ENCODE measurements at places on chromosomes 16 and 17. TPM values are rescaled to one million over a fixed set of nuclear protein-coding genes. Genes with fewer than 3 reads are reported as not detected.
A peak's percentile ranks its signal among the peaks of the same experiment; 100 is the strongest.

Gene UBALD1
- total RNA-seq: 36.6 TPM

DNA sequence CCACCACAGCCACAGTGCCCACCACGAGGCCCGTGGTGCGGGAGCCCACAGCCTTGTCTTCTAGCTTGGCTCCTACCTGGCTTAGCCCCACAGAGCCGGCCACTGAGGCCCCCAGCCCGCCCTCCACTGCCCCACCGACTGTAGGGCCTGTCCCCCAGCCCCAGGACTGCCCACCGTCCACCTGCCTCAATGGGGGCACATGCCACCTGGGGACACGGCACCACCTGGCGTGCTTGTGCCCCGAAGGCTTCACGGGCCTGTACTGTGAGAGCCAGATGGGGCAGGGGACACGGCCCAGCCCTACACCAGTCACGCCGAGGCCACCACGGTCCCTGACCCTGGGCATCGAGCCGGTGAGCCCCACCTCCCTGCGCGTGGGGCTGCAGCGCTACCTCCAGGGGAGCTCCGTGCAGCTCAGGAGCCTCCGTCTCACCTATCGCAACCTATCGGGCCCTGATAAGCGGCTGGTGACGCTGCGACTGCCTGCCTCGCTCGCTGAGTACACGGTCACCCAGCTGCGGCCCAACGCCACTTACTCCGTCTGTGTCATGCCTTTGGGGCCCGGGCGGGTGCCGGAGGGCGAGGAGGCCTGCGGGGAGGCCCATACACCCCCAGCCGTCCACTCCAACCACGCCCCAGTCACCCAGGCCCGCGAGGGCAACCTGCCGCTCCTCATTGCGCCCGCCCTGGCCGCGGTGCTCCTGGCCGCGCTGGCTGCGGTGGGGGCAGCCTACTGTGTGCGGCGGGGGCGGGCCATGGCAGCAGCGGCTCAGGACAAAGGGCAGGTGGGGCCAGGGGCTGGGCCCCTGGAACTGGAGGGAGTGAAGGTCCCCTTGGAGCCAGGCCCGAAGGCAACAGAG, 10.5 kb downstream of the VASN start:
- no peak overlapping the region for H3K4me3 ChIP-seq
- DNase-seq: no peak
- peak overlapping the region; percentile 12 for H3K27ac ChIP-seq
- peaks cover 76% of the 10 kb centered on the region for H3K4me1 ChIP-seq

DNA sequence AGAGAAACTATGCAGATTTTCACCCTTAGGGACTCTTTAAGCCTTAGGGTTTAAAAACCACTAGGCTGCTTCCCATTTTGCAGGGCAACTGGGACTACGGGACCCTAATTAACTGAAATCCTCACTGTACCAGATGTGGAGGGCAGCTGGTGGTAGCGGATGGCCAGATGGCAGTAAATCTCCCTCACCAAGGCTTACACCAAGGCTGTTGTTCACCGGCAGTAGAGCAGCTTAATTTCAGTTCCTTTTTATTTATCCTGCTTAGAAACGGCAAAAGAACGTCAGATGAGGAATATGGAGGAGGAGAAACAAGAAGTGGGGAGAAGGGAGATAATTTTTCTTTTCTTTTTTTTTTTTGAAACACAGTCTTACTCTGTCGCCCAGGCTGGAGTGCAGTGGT, 6.5 kb downstream of the ABHD15 start:
- H3K4me1 ChIP-seq: no peaks in the 10 kb centered on the region
- peaks cover 8% of the 10 kb centered on the region for H3K36me3 ChIP-seq
- H3K27ac ChIP-seq: no peak overlapping the region
- H3K4me3 ChIP-seq: no peak overlapping the region
- H3K27me3 ChIP-seq: no peaks in the 10 kb centered on the region

DNA sequence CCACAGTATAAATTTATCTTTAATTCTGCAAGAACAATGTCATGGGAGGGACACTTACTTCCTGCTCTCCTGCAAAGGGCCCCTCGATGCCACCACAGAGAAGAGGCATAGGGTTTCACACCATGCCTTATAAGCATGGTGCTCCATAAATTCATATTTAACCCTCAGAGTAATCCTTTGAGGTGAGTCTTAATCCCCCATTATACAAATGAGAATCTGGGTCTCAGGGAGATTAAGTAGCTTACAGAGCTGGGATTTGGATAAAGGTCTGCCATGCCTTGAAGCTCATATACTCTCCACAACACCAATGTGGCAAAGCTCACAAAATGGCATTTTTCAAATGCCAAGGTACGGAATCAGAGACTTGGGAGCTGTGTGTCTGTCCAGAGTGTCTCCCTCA, 268.5 kb upstream of the CCL2 start:
- H3K4me3 ChIP-seq: no peak overlapping the region
- no peak for DNase-seq
- no peaks in the 10 kb centered on the region for H3K36me3 ChIP-seq
- H3K4me1 ChIP-seq: no peaks in the 10 kb centered on the region

- no peak overlapping the region for H3K4me3 ChIP-seq
- no peak for DNase-seq
- peaks cover 3% of the 10 kb centered on the region for H3K4me1 ChIP-seq
- no peaks in the 10 kb centered on the region for H3K27me3 ChIP-seq
- no peak overlapping the region for H3K27ac ChIP-seq
These were observed 405.6 kb downstream of the WWOX start for GRCh38 chr16:78505036-78505435.

- no peak for DNase-seq
- no peak overlapping the region for H3K4me3 ChIP-seq
- no peak overlapping the region for H3K27ac ChIP-seq
- no peaks in the 10 kb centered on the region for H3K36me3 ChIP-seq
These were observed 49.9 kb upstream of the WSB1 start for GRCh38 chr17:27244011-27244410.

GRCh38 chr17:76566988-76567431, 18.6 kb downstream of the ST6GALNAC2 start:
- no peak overlapping the region for H3K27ac ChIP-seq
- H3K36me3 ChIP-seq: peaks cover 9% of the 10 kb centered on the region
- peaks cover 12% of the 10 kb centered on the region for H3K4me1 ChIP-seq
- no peak for DNase-seq

DNA sequence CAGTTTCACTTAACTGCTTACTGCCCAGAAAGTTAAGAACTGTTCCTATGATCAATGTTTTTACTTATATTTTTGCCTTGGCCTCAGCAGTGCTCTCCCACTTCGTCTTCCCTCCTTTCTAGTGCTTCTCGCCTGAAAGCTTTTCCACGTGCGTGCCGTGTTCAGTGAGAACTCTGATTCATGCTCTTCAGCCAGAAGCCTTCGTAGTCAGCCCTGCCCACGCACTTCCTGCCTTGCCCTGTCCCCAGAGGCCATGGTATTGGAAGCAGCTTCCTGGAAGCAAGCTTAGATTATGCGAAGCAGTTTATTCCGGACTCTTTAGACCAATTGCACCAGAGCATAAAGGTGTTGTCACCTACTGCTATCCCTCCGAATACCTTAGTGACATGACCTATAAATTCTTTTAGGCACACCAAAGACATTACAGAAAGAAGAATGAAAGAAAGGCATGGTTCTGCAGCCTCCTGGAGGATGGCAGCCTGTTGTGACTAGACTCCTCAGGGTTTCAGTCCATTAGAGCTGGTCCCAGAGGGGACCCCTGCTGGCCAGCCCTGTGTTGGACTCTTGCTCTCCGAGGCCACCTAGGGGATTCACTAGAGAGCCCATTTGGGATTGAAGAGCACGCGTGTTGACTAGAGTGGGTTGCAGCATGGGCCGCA, 105.2 kb downstream of the RPTOR start:
- peaks cover 1% of the 10 kb centered on the region for H3K36me3 ChIP-seq
- DNase-seq: no peak

- H3K4me3 ChIP-seq: peak overlapping the region; percentile 50
- H3K27me3 ChIP-seq: peaks cover 39% of the 10 kb centered on the region
These were observed 601 bp upstream of the NGFR start for GRCh38 chr17:49494399-49494985.

DNA sequence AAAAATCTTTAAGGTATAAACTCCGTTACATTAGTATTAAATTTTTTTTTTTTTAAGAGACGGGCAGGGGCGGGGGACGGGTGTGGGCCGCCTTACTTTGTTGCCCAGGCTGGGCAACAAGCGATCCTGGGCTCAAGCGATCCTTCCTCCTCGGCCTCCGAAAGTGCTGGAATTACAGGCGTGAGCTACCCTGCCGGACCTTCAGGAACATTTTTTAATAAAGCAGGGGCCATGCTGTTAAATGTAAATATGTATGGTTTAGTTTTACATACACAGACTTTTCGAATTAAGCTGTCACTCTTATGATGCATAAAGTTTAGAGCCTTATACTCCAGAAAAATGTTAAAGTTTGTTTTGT, 2.4 kb downstream of the PPM1D start:
- no peaks in the 10 kb centered on the region for H3K27me3 ChIP-seq
- H3K36me3 ChIP-seq: no peaks in the 10 kb centered on the region
- peak overlapping the region; percentile 94 for H3K4me3 ChIP-seq
- peaks cover 52% of the 10 kb centered on the region for H3K4me1 ChIP-seq

GRCh38 chr17:78237401-78238012, 6.1 kb downstream of the TMEM235 start:
- peak; percentile 68 for DNase-seq
- no peaks in the 10 kb centered on the region for H3K36me3 ChIP-seq
- no peak overlapping the region for H3K4me3 ChIP-seq
- peaks cover 4% of the 10 kb centered on the region for H3K27me3 ChIP-seq

Gene HCRT
- not detected for total RNA-seq

DNA sequence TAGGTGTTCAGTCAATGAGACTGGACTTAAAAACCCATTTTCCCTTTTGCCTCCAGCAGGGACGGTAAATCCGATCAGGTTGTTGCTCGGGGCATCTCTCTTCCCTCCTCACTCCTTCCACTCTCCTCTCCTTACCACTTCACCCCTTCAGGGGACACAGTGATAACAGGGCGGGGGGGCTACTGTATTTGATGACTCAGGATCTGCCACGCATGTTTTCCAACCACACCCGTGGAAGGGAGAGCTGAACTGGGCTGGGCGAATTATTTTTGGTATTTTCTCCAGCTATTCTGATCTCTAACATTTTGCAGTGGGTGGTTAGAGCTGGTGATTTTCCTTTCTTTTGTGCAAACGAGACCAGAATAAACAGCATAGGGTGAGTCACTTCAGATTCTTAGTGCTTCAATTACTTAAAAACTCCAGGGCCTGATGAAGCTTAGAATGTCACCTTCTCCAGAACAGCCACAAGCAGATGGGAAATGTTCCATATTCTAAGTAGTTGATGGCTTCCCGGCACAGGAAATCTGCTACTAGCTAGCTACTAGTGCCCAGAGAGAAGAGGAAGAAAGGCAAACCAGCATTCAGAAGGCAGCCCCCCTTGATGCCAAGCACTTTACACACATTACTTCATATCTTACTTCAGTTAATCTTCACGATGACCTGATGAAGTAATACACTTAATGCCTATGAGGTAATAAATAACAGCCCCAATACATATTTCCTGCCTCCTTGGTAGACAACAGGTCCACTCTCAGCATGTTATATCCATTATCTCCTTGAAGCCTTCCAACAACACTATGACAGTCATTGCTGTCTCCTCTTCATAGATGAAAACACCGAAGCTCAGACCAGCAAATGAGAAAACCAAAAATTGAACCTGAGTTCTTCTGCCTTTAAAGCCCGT, 74.1 kb downstream of the ASIC2 start:
- H3K27me3 ChIP-seq: peaks cover 23% of the 10 kb centered on the region
- no peaks in the 10 kb centered on the region for H3K36me3 ChIP-seq
- no peak for DNase-seq
- no peak overlapping the region for H3K4me3 ChIP-seq
- H3K4me1 ChIP-seq: peaks cover 10% of the 10 kb centered on the region
- H3K27ac ChIP-seq: no peak overlapping the region

DNA sequence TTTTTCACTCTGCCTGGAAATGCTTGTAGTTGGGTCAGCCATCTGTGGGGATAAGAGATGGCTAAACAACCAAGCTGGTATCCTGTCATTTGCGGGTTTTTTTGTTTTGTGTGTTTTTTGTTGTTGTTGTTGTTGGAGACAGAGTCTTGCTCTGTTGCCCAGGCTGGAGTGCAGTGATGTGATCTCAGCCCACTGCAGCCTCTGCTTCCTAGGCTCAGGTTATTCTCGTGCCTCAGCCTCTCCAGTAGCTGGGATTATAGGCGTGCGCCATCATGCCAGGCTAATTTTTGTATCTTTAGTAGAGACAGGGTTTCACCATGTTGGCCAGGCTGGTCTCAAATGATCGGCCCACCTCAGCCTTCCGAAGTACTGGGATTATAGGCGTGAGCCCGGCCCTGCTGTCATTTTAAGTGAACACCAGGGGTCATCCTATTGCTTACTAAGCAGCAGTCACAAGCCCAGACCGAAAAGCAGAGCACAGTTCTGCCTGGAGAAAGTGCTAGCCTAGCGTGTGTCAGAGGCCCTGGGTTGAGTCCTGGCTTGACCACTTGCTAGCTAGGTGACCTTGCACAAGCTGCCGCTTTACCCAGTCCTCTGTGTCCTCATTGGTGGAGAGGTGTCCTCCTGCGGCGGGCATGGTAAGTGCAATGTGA, 4.6 kb downstream of the SMCR8 start:
- H3K4me3 ChIP-seq: peak overlapping the region; percentile 47
- no peak for DNase-seq
- H3K4me1 ChIP-seq: peaks cover 55% of the 10 kb centered on the region
- H3K36me3 ChIP-seq: peaks cover 13% of the 10 kb centered on the region
- no peaks in the 10 kb centered on the region for H3K27me3 ChIP-seq
- H3K27ac ChIP-seq: peak overlapping the region; percentile 57

Gene WNT3
- 4.9 TPM for total RNA-seq

- peak overlapping the region; percentile 79 for H3K4me3 ChIP-seq
- DNase-seq: no peak
- no peaks in the 10 kb centered on the region for H3K27me3 ChIP-seq
- peaks cover 57% of the 10 kb centered on the region for H3K4me1 ChIP-seq
- H3K36me3 ChIP-seq: no peaks in the 10 kb centered on the region
These were observed 2.3 kb downstream of the PIEZO1 start for GRCh38 chr16:88782454-88783390.

DNA sequence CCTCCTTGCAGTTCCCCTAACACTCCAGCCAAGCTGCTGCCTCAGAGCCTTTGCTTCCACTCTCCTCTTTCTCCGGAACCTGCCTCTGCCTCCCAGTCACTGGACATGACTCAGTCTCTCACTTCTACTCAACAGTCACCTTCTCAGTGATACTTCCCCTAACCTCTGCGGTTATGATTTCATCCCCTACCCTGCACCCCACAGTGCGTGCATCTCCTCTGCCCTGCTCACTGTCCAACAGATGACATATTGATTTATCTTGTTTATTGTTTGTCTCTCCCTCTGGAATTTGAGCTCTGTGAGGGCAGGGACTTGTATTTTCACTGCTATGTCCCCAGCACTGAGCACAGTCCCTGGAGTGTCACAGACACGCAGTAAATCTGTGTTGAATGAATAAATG, 100.7 kb downstream of the CYLD start:
- DNase-seq: no peak
- no peak overlapping the region for H3K27ac ChIP-seq
- peaks cover 48% of the 10 kb centered on the region for H3K27me3 ChIP-seq
- H3K36me3 ChIP-seq: no peaks in the 10 kb centered on the region
- no peaks in the 10 kb centered on the region for H3K4me1 ChIP-seq

DNA sequence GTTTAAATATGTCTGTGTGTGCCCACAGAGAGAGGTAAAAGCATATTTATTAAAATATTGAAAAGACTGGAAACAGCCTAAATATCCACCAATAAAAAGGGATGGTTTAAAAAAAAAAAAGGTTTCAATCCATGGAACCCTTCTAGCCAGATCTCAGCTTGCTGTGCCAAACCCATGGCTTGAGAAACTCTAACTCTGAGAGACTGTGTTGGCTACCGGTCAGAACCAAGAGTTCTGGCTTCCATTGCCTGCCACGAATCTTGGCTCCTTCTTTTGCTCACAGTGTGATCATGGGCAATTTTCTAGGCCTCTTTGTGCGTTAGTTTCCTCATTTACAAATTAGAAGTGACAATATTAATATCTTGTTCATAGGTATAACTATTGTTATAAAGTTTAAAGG, 201.3 kb upstream of the IRX3 start:
- DNase-seq: no peak
- peaks cover 16% of the 10 kb centered on the region for H3K27me3 ChIP-seq
- no peak overlapping the region for H3K4me3 ChIP-seq
- peaks cover 11% of the 10 kb centered on the region for H3K4me1 ChIP-seq
- no peaks in the 10 kb centered on the region for H3K36me3 ChIP-seq

Gene RNU2-1
- 3,390 TPM for total RNA-seq

All from chondrocyte (in vitro differentiated cells).